ENCODE measurements at places on chromosomes 6 and 20.

DNA sequence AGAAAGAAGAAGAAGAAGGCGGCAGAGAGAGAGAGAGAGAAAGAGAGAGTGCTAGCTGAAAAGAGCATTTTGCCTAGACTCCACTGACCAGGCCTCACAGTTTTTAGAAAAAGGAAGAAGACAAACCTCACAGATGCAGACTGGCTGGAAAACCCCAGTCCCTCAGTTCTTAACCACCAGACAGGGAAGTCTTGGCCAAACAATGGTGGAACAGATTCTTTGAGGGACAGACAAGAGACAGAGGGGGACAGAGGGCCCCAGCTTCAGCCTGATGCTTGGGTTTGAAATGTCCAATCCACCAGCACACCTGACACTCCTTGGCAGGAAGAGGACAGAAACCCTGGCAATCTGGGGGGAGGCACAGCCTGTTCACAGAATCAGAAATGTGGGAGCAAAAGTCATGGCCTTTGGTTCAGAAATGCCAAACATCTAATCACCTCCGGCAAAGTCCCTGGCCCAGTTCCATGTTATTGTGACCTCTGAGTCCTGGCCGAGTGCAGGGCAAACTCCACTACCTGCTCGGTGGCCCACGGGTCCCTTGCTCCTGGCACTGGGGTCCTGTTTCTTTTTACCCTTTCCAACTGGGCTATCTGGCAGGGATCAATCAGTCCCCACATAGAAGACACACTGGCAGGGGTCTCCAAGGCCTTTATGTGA is 235.2 kb downstream of the LY86 start:
- no peak for DNase-seq

- DNase-seq, result no peak
These were observed 94.1 kb downstream of the TMEM242 start for GRCh38 chr6:157229132-157229618.

DNA sequence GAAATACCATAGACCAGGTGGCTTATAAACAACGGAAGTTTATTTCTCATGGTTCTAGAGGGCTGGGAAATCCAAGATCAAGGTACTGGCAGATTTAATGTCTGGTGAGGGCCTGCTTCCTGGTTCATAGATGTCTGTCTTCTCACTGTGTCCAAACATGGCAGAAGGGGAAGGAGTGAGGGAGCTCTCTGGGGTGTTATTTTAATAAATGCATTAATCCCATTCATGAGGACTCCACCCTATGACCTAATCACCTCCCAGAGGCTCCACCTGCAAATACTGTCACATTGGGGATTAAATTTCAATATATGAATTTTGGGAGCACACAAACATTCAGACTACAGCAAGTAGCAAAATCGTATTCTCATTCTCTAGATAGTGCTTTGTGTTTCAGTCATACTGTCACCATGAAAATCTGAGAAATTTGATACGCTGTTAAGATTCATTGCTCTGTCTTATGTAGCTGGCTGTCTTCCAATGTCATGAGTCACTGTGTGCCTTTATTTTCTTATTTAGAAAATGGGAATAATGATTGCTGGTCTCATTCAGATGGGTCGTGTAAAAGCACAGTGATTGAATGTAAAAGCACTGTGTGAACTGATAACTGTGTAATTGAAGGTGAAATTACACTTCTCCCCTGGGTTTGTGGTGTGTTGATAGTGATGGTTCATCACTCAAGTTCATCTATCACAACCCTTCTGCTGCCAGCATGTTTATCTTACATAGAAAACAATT is 8.9 kb upstream of the ERVFRD-1 start:
- DNase-seq, result no peak

- no peak for DNase-seq
These were observed 8.5 kb downstream of the MTCH1 start for GRCh38 chr6:36977470-36977941.

GRCh38 chr6:33854572-33855030 is 50.8 kb upstream of the MLN start:
- no peak for DNase-seq

DNA sequence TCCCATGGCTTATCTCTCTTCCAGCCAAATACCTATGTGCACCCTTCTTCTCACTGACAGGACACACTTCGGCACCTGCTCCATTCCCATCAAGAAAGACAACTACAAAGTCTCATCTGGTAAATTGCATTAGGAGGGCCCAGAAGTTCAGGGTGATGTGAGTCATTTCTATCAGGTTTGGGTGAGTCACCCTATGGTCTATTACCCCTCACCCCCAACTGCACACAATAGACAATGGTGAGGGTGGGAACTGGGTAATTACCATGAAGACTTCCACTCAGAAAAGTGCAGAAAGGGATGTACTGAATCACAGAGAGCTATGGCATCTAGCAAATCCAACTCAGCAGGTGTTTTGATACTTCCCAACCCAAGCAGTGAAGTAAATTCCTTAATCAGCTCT is 54.8 kb downstream of the OPN5 start:
- no peak for DNase-seq

DNA sequence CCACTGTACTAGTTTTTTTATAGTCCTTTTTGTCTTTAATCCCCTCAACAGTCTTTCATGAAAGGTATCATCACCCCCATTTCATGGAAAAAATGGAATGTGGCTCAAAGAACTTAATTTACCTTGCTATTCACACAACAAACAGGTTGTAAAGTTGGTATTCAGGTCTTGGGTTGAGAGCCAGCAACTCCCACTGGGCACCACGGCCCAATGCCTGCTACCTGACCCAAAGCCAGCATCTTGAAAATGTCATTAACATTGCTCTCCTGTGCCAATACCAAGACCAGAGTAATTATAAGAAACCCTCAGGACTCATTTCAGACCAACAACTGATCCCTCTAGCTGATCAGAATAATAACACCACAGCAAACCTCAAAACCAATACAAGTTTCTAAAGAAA is 75.7 kb downstream of the METTL24 start:
- no peak for DNase-seq

GRCh38 chr6:38784506-38785235 is 69.6 kb downstream of the DNAH8 start:
- no peak for DNase-seq

DNA sequence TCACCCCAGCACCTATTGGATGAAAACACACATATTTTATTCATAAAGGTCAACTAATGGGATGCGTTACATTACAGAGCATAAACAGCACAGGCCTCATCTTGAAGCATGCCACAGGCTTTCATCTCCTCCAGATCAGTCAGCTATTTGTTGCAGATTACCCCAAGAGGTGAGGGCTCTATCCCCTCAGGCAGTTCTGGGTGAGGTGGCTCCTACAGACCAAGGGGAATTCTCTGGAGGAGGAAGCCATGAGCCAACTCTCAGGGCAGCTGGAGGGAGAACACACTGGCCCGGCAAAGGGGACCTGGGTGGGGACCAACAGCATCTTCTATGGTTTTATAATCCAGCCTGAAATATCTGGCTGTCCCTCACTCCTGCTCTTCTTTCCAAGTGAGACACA is 126.4 kb upstream of the BTBD3 start:
- no peak for DNase-seq

DNA sequence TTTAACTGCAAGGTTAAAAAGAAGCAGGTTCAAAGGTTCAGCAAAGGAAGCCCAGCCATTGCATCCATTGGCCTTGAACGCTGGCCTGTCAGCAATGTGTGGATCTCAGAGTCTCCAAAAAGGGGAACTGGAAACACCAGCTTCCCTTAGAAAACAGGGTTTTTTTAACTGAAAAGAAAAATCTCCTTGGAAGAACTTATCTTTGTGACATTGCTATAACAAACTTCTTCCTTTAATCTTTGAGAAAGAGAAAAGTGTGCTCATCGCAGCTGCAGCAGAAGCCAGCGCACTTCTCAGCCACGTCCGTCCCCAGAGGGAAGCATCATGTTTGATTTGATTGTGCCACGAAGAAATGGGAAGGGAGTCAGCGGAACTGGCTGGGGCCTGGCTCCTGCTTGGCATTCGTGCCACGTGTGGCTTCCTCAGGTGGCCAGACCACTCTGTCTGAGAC is 215.0 kb downstream of the SYNDIG1 start:
- no peak for DNase-seq

GRCh38 chr6:142015011-142015410 is 117.7 kb upstream of the GJE1 start:
- no peak for DNase-seq
